Kidney epithelial cell (primary cell): ENCODE measurements at places on chromosomes 7 and 10.
A peak's percentile ranks its signal among the peaks of the same experiment; 100 is the strongest.

GRCh38 chr10:92891885-92892690 is 43.8 kb downstream of the EXOC6 start:
- peak; percentile 91 for DNase-seq

- no peak for DNase-seq
Observed at GRCh38 chr10:132803416-132804210, 17.7 kb upstream of the NKX6-2 start.

DNA sequence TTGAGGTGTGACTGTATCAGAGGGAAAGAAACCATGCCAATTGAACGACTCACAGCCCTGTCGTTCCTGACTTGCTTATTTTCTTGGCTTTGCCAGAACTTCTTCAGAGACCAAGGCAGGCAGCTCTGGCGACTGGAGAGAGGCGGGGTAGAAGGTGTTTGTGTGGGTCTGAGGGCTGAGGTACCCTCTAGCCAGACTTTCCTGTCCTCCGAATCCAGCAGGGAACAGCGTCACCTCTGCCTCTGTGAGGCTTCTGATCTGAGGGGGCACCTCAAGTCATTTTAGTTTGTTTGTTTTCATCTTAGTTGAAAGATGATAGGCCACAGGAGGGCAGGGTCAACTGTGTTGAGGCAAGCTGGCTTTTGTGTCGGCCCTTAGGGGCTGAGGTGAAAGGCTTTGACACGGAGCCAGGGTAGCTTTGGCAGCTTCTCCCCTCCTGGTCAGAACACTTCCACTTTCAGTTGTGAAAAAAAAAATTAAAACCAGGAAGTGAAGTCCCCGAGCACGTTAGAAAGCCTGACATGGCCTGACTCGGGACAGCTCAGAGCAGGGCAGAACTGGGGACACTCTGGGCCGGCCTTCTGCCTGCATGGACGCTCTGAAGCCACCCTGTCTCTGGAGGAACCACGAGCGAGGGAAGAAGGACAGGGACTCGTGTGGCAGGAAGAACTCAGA is 1.9 kb downstream of the ACSL5 start:
- DNase-seq = no peak

- DNase-seq = no peak
Observed at GRCh38 chr10:7491949-7492659, 81.3 kb upstream of the SFMBT2 start.

DNA sequence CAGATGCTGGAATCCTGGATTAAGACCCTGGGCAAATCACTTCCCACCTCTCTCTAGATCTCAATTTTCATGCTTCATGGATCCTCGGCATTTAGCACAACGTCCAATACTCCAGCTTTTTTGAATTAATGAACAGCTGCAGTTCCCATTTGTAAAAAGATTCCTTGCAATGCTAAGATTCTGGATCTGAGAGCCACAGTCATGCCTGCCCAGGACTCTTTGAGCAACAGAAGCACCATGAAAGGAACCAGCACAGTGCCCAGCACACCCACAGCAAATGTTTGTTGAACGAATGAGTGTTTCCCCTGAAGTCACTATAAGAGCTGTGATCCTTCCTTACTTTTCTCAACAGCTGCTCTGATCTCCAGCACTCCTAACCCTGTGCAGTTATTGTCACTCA is 20.8 kb upstream of the DDIT4 start:
- DNase-seq = no peak

DNA sequence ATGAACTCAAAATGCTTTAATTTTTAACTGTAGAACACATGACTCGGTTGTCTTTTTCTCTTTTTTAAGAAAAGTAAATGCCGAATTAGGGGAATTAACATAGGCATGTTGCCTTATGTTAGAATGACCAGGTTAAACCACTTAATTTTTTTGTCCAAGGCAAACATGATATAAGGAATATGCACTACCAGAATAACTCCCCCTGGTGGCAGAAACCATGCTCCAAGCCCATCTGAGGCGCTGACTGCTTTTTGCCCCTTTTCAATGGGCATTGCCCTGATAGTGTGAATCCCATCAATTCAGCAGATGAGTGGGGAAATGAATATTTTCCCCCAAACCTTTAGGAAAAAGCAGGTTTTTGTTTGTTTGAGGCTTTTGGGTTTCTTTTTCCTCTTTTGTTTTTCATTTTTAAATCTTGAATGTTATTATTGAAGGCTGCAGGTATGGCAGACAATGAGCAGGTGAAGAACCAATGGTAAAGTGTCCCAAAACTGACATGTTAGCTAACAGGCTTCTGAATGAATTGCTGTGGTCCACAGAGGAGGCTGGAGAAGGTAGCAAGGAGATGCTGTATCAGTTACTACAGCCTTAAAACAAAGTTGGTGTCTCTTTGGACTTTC is 284.3 kb downstream of the SORCS3 start:
- DNase-seq = no peak

DNA sequence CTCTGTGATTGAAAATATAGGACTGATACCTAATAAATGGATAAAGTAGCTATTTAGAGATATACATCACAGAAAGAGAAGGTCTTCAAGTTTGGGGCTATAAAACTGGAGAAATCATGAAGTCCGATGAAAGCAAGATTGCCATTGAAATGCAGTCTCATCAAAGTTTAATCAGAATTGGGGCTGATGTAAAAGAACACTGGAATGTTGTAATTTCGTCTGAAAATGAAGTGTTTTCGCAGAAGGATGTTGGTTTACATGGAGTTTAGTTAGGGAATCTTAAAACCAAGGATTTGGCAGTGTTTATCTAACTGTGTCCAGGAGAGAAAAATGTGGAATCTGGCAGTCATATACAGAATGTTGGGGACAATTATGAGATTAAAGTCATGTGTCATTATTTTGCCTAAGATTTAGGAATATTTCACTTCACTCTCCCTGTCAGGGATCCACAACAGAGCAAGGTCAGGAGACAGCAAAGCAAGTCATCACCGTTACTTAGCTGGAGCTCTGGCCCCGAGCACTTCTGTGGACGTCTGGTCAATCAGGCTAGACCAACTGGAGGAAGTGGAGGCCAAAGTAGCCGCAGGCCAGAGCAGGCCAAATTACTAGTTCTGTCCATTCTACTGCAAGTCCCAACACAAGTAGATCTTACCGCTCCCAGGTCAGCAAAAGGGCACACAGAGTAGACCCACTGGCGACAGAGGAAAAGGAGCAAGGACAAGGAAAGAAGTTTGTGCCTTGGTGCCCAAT is 37.0 kb downstream of the EPDR1 start:
- DNase-seq = no peak

GRCh38 chr7:78543976-78544375 is 745.4 kb downstream of the PHTF2 start:
- no peak for DNase-seq

DNA sequence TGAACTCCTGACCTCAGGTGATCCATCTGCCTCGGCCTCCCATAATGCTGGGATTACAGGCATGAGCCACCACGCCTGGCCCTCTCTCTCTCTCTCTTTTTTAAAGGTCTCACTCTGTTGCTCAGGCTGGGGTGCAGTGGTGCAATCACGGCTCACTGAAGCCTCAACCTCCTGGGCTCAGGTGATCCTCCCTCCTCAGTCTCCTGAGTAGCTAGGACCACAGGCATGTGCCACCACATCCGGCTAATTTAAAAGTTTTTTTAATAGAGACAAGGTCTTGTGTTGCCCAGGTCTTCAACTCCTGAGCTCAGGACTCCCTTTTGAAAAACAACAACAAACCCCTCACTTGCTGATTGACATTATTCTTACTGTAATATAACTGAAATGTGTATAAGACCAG is 11.6 kb downstream of the PALD1 start:
- DNase-seq = no peak

- DNase-seq = no peak
Observed at GRCh38 chr10:101933976-101934375, 90.4 kb upstream of the KCNIP2 start.

- DNase-seq = no peak
Observed at GRCh38 chr7:92808006-92808405, 28.4 kb downstream of the CDK6 start.

GRCh38 chr10:63716016-63716580 is 194.9 kb downstream of the REEP3 start:
- no peak for DNase-seq

GRCh38 chr10:76209135-76209534 is 777.7 kb downstream of the LRMDA start:
- DNase-seq = peak; percentile 32

GRCh38 chr10:56279270-56279669 is 81.8 kb downstream of the ZWINT start:
- no peak for DNase-seq

DNA sequence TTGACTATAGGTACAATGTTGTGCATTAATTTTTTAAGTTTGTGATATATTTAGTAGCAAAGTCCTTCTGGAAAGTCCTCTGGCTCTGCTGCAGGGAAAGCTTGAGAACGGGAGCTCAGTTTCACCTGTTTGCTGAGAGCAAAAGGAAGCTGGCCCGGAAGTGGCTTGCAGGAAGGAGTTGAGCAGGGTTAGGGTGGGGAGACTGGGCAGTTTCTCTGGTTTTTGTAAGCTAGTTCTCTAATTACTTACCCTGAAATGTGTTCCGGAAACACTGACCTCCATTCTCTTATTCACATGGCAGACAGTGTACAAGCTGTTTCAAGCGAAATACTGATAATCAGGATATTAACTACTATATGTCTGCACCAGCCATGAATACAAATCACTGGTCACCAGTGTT is 22.3 kb downstream of the MAP3K8 start:
- DNase-seq = no peak

GRCh38 chr10:30463944-30464451 is 30.0 kb downstream of the MAP3K8 start:
- peak; percentile 10 for DNase-seq

DNA sequence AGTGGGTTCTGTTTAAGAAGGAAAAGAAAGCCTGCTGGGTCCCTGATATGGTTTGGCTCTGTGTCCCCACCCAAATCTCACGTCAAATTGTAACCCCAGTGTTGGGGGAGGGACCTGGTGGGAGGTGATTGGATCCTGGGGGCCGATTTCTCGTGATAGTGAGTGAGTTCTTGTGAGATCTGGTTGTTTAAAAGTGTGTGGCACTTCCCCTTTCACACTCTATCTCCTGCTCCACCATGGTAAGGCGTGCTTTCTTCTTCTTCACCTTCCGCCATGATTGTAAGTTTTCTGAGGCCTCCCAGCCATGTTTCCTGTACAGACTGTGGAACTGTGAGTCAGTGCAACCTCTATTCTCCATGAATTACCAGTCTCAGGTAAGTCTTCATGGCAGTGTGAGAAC is 42.6 kb downstream of the INPP5A start:
- DNase-seq = no peak

- DNase-seq = no peak
Observed at GRCh38 chr7:80848841-80849240, 70.0 kb downstream of the SEMA3C start.

GRCh38 chr7:147586110-147586509 is 1004.5 kb upstream of the C7orf33 start:
- DNase-seq = no peak

DNA sequence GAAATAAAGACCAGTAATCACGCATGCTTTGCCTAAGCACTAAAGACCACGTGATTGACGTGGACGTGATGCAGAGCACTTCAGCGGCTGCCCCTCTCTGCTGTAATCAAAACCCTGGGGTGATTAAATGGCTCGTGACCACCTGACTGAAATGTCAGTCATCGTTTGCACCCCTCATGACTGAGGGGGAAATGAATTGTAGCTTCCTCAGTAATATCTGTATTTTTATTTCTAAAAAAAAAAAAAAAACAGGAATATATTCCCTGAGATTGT is 148.1 kb upstream of the RSU1 start:
- no peak for DNase-seq
